ENCODE measurements at places on chromosomes 13 and 19.

DNA sequence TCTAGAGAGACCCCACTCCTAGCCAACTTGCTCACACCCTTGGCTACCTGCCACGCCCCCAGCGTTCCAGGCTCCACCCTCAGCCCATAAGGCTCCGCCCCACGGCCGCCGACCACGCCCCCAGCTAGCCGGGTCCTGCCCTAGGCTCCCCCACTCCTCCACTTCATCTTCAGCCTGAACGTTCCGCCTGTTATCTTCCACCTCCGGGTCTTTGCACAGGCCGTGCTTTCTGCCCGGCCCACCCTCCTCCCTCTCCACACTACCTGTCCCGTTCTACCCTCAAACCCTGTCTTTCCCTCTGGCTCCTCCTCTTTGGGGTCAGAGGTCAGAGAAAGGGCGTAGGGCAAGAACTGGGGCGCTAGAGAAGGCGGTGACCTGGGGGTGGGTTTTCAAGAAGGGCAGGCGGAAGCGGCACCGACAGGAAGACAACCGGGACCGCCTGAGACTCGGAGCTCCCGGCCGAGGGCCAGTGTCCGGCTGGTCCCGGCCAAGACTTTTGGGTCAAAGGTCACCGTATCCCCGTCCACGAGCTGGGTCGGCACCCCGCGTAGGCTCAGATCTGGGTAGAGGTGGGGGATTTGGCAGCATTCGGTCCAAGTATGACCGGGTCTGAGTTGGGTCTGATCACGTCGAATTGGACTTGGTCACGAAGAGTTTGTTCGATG lies 2.2 kb downstream of the PDE4C start:
- DNase-seq: peak; percentile 48

GRCh38 chr13:103354171-103354570 lies 288.0 kb upstream of the SLC10A2 start:
- no peak for DNase-seq

DNA sequence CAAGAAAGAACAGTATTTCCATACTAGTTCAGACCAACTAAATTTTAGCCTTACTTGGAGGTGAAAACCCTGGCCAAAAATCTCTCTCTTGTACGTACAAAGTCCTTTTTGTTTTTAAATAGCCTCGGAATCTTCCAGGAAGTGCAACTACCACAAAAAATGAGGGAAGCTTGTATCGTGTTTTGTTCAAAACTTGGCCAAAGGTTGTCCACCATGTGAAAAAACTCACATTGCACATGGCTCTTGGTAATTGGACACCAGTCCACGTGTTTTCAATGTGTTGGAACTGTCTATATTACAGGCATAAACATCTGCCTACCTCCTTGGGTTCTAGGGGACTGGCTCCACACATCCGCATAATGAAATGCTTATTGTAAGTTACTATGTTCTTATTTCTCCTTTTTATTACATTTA lies 15.2 kb upstream of the STRN4 start:
- DNase-seq: no peak

DNA sequence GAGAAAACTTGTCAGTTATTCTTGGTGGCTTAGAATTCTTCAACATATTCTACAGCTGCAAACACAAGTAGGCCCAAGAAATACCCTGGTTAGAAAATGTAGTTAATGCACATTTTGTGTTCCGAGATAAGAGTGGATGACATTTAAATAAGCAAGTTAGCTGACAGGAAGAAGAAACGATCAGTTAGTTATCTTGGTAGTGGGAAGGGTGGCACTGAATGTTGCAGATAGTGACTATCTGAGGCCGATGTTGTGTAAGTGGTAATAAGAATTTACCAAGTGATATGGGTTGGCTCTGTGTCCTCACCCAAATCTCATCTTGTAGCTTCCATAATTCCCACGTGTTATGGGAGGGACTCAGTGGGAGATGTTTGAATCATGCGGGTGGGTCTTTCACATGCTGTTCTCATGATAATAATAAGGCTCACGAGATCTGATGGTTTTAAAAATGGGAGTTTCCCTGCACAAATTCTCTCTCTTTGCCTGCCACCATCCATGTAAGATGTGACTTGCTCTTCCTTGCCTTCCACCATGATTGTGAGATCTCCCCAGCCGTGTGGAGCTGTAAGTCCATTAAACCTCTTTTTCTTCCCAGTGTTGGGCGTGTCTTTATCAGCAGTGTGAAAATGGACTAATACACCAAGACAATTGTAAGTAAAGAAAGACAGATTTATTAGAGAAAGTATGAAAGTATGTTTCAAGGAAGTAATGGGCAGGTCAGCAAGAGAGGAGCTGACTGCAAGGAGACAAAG lies 10.9 kb upstream of the AKAP11 start:
- no peak for DNase-seq

GRCh38 chr13:27440408-27440807 lies 10.0 kb downstream of the MTIF3 start:
- DNase-seq: no peak

DNA sequence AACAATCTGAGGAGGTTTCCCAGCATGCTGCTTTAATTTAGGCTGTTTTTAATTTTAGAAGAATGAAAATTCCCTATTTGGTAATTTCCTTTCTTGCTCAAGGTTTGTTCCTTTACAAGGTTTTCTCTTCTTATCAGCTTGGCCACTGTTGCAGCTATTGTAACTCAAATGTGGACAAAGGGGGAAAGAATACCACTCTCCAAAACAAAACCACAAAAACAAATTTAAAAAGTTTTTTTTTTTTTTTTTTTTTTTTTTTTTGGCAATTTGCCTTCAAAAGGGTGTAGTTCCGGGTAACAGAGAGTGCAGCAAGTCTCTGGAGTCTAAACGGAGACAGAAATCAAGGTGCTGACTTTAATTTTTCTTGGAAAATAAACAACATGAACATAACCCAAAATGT lies 306.4 kb upstream of the ARGLU1 start:
- no peak for DNase-seq

DNA sequence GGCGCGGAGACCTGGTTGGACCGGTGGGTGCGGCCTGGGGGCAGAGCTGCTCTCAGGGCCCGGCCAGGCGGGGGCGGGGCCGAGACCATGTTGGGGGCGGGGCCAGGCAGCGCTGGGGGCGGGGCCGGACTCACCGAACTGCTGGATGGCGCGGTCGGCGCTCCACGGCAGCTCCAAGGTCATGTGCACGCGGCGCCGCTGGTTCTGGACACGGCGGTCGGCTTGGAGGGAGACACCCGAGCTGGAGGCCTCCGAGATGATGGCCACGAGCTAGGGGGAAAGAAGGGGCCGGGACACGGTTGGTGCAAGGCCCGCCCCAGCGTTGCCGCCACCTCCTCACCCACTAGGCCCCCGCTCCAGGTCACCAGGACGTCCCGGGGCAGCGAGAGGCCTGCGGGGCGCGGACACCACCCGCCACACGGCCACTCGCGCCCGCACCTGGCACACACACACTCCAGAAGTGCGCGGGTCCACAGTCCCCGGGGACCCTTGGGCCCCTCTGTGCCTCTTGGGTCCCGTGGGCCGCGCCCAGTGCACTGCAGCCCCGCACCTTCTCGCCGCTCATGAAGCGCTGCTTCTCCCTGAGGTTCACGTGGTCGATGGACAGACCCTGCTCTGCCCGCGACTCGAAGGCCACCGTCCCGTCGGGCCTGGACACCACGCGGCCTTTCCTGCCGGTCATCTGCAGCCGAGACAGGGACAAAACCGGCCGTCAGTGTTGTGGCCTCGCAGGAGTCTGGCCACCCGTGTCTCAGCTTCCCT lies 8.7 kb downstream of the GPX4 start:
- no peak for DNase-seq

DNA sequence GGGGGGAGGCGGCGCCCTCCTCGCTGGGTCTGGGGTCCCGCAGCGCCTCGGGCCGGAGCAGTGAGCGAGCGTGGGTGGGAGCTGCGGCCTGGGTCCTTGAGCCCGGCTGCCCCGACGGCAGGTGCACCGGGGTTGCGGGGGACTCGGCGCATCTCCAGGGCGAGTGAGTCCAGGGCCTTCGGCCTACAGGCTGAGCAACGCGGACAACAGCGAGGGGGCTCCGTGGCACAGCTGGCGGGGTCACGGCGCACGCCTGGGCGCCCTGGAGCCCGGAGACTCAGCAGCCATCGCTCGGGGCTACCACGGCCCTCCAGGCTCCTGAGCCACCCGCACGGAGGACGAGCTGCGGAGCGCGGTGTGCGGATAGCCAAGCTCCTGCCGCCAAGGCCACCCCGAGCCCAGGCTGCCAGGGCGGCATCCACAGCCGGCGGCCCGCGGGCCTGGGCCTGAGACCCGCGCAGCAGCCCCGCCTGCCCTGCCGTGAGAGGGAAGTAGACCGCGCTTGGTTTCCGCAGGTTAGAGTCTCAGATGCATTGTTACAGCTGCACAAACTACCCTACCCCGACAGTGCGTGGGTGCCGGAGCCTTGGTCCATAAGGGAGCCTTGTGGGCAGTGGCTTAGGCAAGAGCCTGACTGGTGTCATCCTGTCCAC lies 253.9 kb upstream of the SGCG start:
- DNase-seq: no peak

GRCh38 chr19:29860492-29860891 lies 48.7 kb downstream of the CCNE1 start:
- no peak for DNase-seq

DNA sequence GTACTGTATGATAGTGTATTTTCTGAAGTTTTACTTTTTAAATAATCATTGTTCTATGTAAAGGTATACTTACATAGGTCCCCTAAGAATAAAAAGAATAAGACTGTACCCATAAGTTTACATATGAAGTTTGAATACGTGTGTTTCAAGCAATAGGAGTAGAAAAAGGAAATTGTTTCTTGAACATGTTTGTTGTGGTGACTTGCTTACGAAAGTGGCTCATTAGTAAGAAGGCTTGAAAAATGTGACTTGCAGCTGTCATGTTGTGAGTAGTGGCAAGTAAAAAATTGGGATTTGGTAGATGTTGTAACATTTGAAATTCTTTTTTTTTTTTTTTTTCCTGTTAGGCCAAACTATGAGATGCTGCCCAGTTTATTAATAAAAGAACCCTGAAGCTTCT lies 203.3 kb downstream of the LMO7 start:
- DNase-seq: no peak

DNA sequence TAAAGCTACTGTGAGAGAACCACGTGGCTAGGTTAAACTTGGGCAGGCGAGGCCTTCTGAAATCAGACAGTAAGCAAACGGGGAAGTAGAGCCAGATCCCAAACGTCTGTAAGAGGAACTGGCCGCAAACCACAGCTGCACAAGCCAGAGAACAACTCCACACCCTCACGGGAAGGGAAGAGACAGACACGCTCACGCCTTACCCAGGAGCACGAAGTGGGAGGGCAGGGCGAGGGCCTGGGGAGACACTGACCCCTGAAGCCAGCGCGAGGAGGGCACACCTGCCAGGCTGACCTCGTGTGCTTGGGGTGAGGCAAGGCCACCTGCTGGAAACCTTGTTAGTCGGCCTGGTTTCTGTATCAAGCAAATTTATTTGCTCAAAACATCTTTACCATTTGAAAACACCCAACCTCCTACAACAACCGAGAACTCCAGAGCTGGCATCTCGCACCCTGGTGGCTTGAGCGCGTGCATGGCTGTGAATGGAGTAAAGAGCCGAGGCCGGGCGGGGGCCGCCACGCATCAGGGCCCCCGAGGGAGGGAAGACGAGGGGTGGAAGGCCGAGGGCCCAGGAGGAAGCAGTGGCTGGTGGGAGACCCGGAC lies 7.3 kb downstream of the POLR2E start:
- DNase-seq: no peak

- DNase-seq: no peak
These were observed 366.8 kb downstream of the DLEU7 start for GRCh38 chr13:50476577-50477285.

GRCh38 chr13:26227166-26227971 lies 5.3 kb upstream of the RNF6 start:
- DNase-seq: no peak
